ENCODE measurements at places on chromosomes 5 and 9.

- no peak for DNase-seq
These were observed 66.3 kb upstream of the COL5A1 start for GRCh38 chr9:134575103-134575900.

- no peak for DNase-seq
These were observed 160.5 kb downstream of the BNC2 start for GRCh38 chr9:16709924-16710323.

DNA sequence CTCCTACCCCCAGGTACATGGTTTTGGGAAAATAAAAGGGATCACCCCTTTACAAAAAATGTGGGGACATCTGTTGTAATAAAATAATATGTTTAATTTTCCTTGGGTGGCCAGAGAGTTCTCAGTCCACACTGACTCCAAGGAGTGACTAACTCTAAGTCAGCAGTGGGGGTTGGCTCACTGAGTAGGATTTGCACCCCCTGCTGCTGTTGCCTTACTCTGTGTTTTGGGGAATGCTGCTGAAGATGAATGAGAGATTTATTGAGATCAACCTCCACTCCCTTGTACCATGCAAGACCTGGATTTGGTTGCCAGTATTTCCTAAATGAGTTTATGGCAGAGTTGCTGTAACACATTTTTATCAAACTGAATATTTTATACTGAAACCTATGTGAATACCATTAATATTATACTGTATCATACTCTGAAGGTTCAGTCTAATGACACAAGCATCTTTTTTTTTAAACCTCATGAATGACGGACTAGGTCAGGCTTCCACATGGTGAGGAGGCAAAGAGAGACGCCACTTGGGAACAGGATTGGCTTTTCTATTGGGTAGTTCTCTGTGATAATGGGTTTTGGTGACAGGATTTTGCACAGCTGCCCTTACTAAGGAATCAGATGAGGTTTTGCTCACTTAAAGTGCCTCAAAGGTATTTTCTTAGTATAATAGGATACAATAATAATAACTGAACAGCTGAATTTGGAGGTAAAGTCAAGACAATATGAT lies 121.3 kb upstream of the OSMR start:
- DNase-seq = no peak

DNA sequence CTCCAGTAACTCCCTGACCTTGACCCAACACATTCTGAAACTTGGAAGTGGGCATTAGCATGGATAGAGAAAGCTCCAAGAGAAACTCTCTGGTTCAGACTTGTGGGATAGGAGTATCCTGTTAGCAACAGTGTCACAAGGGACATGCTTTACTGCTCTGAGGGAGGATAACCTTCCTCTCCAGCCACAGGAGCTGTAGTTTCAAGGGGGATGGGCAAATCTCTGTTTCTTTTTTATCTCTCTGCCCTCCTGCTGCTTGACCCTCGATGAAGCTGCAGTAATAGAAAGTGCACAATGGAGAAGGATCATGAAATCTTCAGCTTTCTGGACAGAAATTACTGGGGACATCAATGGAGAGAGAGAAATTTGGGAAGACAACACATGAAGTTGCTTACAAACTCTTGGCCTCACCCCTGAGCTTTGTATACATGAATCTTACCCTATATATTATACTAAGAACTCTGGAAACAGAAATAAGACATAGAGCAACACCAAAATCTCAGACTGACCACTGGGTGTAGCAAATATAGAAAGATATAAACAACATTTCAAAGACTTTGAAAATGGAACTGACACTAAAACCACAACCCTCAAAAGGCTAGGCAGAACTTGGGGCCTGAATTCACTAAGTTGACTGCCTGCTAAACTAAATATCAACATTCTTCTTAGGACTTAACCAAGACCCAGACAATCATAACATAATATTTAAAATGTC lies 471.0 kb upstream of the MEF2C start:
- no peak for DNase-seq

DNA sequence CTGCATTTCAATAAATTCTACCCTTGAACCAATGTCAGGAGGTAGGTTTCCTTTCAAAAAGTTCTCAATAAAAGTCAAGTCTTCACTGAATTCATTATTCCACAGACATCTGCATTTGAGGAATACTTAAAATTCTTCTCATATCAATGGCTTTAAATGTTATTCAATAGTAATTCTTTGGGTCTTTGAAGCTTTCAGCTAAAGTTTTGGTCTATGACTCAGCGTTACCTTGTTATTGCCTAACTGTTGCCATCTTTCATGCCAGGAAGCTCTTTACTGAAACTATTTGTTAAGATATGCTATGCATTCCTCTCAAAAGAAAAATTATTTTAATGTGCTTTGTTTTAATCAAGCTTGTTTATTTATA lies 170.5 kb downstream of the NNT start:
- no peak for DNase-seq

GRCh38 chr5:67774786-67775185 lies 440.8 kb upstream of the PIK3R1 start:
- no peak for DNase-seq

DNA sequence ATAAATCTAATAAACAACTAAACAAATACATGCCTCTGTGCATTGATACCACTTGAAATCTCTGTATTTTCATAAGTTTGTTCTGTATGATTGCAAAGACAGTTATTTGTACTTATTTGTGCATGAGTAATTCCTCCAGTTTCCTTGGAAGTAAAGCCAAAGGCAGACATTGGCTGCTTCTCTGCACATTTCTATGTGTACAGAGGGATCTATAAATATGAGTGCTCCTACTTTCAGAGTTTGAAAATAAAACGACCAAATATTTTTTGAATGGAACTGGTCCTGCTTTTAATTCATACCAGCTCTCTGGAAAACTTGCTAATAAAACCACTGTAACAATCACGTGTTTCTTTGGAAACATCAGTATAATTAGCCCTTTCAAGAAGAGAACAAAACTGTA lies 306.5 kb downstream of the MAN2A1 start:
- no peak for DNase-seq

DNA sequence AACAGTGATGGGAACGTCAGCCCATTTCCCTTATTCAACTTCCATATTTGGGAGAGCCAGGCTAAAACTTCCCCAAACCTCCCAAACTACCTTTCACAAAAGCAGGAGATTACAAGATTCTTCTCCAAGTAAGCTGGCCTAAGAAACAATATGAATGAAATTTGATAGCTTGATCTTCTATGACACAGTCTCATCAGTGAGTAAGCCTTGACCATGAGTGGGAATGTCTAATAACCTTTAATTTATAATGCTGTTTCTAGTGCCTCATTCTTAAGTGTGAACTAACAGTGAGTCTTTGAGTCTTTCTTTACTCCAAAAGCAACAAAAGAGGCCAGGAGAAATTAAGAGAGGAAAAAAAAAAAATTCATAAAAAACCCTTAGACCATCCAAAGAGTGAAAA lies 1379.9 kb downstream of the EFNA5 start:
- no peak for DNase-seq

- DNase-seq = no peak
These were observed 194.7 kb downstream of the DNAH5 start for GRCh38 chr5:13749766-13750165.

GRCh38 chr9:28053096-28053777 lies 480.0 kb upstream of the C9orf72 start:
- DNase-seq = no peak

GRCh38 chr9:109986521-109986991 lies 206.6 kb downstream of the PALM2AKAP2 start:
- DNase-seq = no peak

DNA sequence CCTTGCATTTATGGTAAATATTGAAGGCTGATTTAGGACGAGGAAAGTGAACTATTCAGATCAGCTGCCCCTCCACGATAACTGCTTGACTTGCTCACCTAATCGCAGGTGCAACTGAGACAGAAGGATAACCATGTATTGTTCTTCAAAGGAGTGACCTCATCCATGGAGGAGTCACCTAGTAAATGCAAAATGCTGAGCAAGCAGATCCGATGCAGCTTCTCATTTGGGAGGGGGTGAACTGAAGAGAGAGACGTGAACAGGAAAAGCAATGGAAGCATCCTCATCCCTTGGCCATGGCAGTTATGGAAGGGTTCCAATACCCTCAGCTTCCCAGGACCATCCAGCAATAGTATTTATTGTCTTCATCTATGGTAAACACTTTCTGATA lies 47.5 kb downstream of the RASGRF2 start:
- DNase-seq = peak; percentile 57

GRCh38 chr5:77065256-77065655 lies 21.8 kb downstream of the ZBED3 start:
- no peak for DNase-seq

- DNase-seq = no peak
These were observed 87.6 kb downstream of the PHF2 start for GRCh38 chr9:93663877-93664548.

DNA sequence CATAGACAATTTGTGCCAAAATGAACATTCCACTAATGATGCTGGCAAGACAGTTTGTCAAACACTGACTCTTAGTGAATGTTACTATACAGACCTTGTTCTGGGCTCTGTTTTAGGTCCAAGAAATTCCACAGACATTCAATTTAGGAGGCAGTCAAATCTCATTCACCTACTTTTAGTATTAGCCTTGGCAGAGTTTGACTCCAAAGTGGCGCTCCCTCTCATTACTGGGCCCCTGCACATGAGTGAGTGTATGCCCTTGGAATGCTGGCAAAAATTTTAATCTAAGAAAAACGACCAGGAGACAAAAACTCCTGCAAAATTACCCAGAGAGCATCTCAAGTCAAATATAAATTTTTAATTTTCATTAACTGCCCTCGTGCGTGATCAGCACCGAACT lies 94.9 kb upstream of the SLC27A6 start:
- DNase-seq = no peak

DNA sequence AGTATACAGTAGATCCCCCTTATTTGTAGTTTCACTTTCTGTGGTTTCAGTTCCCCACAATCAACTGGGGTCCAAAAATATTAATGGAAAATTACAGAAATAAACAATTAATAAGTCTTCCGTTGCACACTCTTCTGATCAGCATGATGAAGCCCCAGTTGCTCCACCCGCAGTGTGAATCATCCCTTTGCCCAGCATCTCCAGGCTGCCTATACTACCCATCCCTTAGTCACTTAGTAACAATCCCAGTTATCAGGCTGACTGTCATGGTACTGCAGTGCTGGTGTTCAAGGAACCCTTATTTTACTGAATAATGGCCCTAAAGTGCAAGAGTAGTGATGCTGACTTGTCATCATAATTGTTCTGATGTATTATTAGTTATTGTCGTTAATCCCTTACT lies 28.9 kb downstream of the SHC3 start:
- DNase-seq = no peak

- peak; percentile 83 for DNase-seq
These were observed 68.7 kb downstream of the SEMA4D start for GRCh38 chr9:89428901-89429890.

GRCh38 chr9:108443019-108443633 lies 412.7 kb downstream of the ACTL7B start:
- no peak for DNase-seq

DNA sequence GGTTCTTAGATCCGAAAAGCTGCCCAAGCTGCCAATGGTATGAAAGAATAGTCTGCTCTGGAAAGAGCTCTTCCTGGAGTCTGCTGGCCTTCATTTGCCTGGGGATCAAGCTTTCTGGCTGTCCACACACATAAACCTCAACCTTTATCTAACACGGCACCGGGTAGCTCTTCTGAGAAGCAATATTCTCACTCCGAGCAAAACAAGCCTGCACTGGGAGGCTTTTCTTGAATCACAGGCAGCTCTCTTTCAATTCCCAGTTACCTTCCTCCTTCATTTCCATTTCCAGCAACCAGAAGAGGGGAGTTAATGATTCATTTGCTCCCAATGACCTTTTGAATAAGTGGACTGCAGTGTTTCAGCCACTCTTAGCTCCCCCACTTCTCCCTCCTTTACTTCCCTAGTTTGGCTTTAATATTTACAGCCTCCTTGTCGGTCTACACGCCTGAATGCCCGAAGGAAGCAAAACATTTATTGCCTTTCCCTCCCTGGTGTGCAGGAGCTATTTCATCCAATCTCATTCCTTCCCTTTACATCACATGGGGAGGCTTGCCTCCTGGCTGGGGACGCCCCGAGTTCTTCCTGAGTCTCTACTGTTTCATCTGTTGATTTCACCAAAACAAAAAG lies 187.1 kb downstream of the ARHGEF28 start:
- no peak for DNase-seq

DNA sequence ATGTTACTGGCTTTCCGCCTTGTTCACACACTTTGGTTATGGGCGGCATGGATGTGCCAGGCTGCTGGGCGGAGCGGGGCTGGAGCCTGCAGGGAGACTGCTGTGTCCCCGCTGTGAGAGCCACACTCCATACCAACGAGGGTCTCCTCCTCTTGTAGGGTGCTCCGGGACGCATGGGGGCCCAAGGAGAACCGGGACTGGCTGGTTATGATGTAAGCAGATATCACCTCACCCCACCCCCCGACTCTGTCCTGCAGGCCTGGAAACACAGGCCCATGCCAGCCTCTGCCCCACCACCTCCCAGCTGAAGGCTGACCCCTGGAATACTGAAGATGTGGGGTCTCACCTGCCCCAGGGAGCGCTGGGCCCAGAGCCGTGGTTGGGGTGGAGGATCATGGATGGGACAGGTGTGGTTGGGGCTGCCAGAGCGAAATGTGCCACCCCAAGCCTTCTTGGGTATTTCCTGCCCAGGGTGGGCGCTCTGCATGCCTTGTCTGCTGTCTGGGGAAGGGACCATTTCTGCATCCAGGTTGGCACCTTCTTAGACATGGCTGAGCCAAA lies 39.3 kb upstream of the ORM1 start:
- DNase-seq = no peak

DNA sequence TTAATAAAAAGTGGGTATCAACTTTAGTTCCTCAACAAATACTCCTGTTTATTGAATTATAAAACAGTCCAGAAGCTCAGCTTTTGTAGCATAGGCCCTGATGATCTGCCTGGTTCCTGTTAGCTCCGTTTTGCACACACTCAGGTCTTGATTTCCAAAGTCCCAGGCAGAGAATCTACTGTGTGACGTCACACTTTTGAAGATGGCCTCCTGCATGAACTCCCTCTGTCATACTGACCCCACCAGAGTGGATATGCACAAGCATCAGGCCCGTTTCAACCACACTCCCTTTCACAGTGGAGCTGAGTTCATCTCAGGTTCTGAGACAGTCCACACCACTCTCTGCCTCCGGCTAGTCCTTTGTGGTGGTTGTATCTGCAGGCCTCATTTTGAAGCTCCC lies 353.1 kb downstream of the PTPRD start:
- no peak for DNase-seq

- no peak for DNase-seq
These were observed 32.4 kb downstream of the CTNNAL1 start for GRCh38 chr9:108980893-108981292.

DNA sequence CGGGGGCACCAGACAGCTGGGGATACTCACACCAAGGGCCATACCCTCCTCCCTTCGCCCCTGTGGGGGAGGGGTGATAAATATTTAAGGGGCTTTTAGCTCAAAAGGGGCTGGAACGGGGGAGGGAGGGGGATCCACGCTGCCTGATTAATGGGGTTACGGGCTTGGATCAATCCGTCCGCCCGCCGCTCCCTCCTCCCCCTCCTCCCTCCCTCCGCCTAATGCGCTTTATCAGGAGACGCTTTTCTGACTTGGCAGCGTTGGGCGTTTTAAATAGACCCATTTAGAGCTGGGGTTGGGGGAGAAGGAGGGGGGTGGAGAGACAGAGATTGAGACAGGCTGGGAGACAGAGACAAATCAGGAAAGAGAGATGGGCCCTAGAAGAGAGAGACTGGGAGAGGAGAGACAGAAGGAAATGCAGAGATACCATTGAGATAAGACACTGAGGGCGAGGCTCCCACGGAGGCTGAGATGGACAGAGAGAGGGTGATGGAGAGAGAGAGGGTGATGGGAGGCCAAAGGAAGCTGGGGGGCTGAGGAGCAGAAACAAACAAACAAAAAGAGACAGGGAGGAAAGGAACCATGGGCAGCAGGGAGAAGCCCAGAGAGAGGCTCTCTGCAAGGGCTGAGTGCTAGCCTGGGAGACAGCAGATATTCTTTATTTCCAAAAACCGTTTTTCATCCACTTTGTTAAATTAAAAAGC lies 10.3 kb downstream of the CNTFR start:
- no peak for DNase-seq

Data from activated CD8-positive, alpha-beta T cell treated with anti-CD3 and anti-CD28 coated beads for 36 hours (primary cell).